ENCODE measurements at places on chromosomes 5 and 9.

DNA sequence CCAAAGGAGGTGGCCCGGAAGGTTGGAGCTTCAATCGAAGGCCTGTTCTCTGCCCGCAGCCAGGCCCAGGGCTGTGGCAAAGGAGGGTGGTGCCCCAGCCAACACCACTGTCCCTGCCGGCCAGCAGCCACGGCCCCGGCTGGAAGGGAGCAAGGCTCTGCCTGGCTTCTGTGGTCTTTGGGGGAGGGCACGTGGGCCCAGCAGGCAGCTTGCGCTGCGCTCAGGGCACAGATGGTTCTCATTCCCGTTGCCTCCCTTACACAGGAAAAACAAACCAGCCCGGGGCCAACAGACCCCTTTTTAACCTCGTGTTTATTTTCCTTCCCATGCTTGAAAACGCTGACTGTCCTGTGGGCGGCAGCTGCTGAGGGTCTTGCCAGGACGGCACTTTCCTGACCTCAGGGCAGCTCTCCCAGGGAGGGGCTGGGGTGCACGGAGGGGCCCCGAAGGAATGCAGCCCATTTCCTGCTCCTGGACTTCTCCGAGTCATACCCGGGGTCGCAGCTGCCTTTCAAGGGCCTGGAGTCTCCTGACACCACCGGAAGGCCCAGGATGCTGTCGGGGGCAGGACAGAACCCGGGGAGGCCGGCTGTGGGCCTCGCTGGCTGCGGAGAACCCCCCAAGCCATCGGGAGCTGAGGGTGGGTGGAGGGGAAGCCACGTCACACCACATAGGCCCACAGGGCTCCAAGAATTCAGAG is 1.1 kb upstream of the GPSM1 start:
- no peak for DNase-seq

GRCh38 chr9:128877852-128878251 is 3.9 kb downstream of the KYAT1 start:
- DNase-seq, result no peak

DNA sequence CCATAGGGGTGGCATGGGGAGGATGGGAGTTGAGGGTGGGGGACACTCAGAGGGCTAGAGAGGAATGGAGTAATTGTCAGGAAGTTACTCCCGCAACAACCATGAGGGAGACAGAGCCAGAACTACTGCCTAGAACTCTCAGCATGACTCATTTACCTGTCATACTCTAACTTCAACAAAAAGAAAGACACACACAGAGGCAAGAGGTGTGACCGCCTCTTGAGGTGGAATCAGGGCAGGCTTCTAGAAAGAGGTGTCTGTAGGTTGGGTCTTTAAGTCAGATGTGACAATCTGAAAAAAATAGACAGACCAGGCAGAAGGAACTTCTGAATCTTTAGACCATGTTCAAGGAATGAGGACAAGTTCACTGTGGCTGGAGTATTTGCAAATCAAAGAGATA is 73.4 kb downstream of the GABBR2 start:
- no peak for DNase-seq

GRCh38 chr9:18555105-18555883 is 81.3 kb downstream of the ADAMTSL1 start:
- no peak for DNase-seq

DNA sequence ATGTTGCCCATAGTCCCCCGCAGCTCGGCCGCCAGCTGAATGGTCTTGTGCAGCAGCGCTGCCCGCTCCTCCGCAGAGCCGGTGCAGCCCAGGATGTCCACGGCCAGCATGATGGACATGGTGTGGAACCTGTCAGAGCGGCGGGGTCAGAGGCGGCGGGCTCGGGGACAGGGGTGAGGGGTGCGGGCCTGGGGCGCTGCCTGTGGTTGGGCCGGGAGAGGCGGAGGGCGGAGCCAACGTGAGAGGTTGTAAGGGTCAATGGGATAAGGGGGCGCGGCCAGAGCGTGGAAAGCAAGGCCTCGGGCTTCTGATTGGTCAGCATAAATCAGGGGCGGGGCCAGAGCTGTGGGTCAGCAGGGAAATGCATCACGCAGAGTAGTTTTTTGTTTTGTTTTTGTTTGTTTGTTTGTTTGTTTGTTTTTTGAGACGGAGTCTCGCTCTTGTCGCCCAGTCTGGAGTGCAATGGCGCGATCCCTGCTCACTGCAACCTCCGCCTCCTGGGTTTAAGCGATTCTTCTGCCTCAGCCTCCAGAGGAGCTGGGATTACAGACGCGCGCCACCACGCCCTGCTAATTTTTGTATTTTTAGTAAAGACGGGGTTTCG is 6.8 kb upstream of the TOR2A start:
- peak; percentile 72 for DNase-seq

- no peak for DNase-seq
Observed at GRCh38 chr9:136629879-136630661, 32.6 kb upstream of the EGFL7 start.

DNA sequence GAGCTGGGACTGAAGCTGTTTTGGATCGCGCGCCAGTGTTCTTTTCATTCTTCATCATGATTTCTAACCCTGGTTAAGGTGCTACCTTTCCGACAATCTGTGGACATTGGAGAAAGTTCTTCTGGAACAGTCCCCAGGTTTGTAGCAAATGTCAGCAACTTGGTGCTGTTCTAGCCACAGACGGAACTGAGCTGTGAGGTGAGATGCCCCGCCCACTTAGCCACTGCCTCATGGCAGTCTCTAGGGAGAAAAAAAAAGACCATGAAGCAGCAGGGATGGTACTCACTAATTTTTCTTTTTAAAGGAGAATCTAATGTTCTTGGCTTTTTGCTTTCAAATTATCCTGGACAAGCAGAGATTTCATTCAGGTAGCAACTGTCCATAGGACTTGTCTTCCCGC is 72.1 kb upstream of the STK32A start:
- no peak for DNase-seq

- no peak for DNase-seq
Observed at GRCh38 chr9:9352877-9353481, 1259.8 kb downstream of the PTPRD start.

DNA sequence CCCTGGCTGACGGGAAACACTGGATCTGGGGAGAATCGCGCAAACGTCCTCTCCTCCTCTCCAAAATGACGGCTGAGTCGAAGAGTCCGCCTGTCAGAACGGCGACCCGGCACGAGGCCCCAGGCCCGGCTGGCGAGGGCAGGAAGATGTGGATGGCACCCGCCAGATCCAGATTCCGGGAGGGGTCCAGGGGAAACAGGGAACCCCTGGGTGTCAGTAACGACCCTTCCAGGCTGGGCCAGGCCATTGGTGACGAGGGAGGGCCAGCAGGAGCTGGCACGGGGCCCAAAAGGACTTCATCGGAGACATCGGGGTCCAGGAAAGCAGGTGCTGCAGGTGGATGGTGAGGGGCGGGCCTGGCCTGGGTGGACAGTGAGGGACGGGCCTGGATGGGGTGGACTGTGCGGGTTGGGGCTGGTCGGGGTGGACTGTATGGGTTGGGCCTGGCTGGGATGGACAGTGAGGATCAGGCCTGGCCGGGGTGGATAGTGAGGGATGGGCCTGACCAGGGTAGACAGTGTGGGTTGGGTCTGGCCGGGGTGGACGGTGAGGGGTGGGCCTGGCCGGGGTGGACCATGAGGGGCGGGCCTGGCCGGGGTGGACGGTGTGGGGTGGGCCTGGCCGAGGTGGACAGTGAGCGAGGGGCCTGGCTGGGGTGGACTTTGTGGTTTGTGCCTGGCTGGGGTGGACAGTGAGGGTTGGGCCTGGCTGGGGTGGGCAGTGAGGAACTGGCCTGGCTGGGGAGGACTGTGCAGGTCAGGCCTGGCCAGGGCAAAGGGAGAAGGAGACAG is 14.0 kb downstream of the SLC6A3 start:
- no peak for DNase-seq

DNA sequence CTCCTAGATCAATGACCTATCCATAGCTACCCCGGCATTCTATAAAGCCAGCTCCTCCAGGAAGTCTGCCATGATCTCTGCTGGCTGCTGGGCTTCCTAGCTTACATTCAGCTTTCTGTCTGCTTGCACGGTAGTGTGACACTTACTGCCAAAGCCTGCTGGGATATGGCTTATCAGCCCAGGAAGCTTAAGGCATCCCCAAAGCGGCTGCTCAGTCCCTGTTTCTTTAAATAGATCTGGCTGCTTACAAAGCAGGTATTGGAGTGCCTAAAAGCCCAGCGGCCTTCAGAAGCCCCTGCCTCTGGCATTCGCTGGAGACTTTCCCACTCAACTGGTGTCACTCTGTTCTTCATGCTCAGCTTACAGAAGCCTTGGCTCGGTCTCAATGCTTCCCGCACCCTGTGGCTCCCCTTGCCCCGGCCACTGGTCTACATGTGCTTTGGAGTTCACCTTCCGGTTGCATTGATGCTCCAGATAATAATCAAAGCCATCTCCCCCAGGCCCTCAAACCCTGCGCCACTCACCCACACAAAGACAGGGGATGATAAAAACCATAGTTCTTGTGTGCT is 31.3 kb upstream of the STRBP start:
- DNase-seq, result no peak
